ENCODE measurements at places on chromosomes 6 and 20.

- DNase-seq, result no peak
These were observed 48.0 kb downstream of the NFATC2 start for GRCh38 chr20:51494241-51495110.

DNA sequence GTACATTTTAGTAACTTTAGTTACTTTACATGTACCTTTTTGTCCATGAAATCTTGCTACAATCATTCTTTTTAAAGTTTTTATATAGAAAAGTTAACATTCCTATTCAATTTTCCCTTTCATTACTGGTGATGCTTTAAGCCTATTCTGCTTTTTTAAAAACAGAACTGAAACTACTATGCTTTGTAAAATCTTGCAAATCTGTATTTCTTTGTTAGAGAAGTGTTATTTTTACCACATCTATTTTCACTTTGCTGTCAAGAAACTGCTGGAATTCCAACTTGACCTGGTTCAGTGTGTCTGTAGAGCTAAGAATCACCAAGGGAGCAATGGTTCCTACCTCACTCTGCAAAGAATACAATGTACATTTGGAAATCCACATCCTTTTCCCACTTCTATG is 21.8 kb upstream of the SAMD5 start:
- DNase-seq, result no peak

- no peak for DNase-seq
These were observed 601.2 kb upstream of the ARID1B start for GRCh38 chr6:156175971-156176421.

DNA sequence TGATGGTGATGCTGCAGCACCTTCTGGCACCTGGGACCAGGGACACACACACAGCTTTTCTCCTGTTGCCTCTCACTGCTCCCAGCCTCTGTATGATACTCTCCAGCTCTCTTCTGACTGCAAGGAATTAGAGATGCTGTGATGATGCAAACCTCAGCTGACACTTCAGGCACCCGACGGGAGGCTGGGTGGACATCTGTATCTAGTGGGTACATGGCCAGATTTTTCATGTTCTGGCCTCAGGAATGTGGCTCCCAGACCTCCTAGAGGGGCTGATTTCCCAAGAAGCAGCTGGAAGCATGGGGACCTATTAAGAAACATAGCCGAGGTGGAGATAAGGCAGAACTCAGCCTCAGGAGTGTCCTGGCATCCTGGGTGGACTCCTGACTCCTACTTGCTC is 6.8 kb upstream of the EPB41L1 start:
- DNase-seq, result no peak

DNA sequence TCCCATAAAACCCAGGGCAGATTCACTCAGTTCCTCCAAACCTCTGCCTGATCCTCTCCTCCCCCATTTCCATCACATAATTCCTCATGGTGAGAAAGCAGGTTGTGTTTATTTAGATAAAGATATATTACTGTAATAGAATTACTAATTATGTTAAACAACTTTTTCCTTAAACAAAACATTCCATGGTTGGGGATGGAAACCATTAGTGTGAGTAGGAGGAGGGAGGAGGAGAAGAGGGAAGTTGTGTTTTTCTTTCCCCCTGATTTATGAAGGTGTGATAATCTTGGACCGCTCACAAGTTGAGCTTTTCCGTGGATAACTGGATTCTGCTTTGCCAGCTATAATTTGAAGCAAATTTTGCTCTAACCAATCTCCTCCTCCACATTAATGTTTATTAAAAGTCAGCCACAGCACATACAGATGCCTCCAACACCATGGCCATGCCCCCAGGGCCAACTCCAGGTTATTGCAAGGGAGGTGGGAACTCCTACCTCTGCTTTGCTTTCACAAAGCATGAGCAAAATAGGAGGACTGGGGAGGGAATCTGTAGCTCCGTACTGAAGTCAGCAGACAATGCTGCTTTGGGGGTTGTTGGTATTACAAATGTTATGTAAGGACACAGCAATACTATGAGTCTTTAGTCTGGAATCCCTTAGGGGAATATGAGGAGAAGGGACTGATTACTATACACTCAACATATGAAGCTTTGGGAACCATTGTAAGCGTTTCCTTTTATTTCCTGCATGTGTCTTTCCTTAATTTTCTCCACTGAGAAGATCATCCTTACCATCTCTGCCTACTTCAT is 542.0 kb downstream of the DHX35 start:
- no peak for DNase-seq

GRCh38 chr6:158321960-158322359 is 9.7 kb downstream of the TULP4 start:
- no peak for DNase-seq

DNA sequence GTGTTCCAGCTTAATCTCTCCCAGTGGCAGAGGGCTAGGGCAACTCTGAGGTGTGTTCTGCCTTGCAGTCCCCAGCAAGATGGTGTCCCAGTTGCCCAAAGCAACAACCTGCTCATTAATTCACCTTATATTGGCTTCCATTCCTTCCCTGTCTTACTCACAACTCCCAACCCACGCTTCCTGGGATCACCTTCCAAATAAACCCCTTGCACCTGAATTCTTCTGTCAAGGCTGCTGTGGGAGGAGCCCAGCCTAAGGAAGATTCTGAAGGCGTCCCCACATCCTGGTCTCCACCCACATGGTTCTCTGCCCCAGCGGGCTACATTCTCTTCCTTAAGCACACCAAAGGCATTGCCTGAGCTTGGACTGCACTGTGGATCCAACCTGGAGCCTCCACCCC is 116.6 kb upstream of the MAFB start:
- no peak for DNase-seq

DNA sequence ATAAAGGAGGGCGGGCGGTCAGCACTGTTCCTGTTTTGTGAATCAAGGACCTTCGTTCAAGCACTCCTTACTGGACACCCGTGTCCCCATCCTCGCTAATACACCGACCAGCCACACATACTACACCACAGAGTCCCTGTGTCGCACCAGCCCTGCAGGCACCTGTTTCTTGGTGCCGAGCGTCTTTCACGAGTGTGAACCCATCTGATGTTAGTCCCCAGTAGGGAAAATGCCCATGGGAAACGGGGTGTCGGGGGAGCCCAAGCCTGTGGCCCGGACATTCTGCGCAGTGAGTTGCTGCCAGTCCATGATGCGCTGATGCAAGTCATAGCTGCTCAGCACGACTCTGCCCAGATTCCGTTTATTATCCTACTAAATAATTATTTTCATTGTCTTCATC is 74.7 kb downstream of the TTLL2 start:
- no peak for DNase-seq

DNA sequence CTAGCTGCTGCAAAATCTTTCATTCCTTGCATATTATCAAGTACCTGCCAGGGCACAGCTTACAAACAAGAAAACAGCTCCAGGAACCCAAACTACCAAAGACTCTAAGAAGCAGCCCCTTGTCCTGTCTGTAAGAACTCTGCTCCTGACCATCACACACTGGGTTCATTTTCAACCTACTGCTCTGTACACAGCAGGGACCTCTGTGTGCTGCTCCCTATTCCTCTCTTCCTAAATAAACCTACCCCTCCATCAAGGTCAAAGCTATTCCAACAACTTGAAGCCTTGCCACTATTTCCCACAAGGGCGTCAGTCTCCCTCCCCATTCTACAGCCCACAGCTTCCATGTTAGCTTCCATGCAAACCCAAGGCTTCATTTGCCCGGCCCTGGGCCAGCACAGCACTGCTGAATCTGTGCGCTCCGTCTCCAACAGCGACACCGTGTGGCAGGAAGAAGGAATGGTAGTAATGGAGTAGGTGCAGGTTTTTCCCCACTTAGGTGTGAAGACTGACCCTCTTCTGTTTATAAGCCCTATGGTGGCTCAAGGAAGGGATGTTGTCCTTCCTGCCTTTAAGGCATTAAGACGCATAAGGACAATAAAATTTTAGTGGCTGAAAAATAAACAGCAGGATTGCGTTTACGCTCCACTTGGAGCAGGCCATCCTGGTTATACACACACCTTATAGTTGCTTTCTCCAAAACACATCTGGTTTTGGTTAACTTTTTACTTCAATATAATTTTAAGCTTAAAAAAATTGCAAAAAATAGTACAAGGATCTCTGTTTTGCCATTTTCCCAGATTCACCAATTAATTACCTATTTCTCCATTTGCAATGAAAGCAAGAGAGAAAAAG is 115.2 kb upstream of the NXT1 start:
- no peak for DNase-seq

GRCh38 chr6:3593161-3593560 is 136.3 kb upstream of the SLC22A23 start:
- DNase-seq, result no peak

DNA sequence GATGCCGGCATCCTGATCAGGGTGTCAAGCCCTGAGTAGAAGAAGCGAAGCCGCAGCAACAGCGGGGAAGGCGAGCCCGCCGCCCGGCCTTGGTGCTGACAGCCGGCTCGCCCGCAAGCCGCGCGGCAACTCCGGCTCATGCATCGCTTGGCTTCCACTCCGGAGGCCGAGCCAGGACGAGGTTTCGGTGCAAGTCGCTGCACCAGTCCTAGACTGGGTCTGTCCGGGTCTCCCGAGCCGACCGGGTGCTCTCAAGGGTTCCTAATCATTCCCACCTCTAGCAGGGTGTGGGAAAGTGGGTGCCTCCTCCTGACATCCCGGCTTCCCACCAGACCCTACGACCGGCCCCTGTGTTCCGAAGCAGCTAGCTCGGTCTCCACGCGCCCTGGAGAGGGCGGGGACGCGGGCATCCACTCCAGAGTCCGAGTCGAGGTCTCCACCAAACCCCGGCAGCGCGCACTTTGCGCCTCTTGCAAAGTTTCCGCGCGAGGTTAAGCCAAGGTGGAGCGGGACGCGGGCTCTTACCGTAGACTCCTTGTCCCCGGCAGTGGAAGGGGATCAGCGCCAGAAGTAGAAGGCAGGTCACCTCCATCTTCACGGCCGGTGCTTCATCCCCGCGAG is 1.4 kb downstream of the MDGA1 start:
- no peak for DNase-seq

GRCh38 chr6:107763946-107764345 is 60.2 kb downstream of the SCML4 start:
- no peak for DNase-seq

DNA sequence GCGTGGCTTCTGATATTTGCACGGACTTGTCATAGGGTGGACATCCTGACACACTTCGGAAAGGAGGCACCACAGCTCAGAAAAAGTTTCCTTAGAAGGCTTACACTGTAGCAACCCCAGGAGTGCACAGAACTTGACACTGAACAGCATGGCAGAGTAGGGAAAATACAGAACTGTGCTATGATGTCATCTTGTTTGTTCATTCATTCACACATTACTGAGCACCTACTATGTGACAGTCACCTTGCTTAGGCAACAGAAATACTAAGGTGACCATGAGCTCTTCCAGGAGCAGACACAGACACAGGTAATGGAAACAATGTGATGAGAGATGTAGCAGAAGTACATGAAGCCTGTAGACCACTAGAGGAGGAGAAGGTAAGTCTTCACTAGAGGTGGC is 2.5 kb upstream of the PIGT start:
- no peak for DNase-seq

- no peak for DNase-seq
These were observed 65.2 kb downstream of the TRAM2 start for GRCh38 chr6:52511572-52512151.

DNA sequence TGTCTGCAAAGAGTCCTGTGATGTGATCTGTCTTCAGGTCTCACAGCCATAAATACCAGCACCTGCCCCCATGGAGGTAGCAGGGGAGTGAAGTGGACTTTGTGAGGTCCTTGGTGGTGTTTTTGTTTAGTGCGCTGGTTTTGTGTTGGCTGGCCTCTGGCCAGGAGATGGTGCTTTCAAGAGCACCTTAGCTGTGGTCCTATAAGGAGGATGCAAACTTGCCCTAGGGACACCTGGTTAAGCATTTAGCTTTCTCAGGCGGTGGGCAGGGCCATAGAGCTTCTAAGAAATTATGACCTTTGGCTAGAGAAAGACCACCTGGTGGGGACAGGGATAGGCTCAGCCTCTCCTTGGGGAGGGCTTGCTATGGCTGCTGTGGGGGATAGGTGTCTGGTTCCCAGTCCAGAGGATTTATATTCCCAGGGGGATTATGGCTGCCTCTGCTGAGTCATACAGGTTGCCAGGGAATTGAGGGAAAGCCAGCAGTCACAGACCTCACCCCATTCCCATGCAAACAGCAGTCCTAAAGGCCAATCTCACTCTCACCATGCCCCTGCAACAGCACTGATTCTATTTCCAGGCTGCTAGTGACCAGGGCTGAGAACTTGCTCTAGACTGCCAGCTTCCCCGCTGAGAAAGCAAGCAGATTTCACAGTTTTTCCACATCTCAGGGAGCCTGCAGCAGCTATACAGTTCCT is 259.3 kb downstream of the TFAP2B start:
- no peak for DNase-seq

DNA sequence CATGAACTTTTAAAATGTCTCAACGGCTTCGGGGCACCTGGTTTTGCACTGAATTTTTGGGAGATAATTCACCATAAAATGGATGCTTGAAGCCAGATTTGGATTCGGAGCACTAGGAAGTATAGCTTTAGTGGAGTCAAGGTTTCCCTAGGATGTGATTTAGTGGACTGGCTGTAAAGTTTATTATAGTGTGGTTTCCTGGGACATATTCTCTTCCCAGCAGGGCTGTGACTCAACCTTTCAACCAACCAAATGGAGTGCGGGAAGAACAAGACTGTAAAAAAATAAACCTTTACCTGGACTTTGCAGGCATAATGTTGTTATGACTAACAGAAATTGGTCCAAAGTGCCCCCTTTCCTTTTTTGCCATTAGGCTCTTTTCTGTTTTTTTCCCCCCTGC is 327.4 kb upstream of the MAN1A1 start:
- no peak for DNase-seq

GRCh38 chr20:44070139-44070900 is 116.7 kb downstream of the JPH2 start:
- DNase-seq, result no peak

DNA sequence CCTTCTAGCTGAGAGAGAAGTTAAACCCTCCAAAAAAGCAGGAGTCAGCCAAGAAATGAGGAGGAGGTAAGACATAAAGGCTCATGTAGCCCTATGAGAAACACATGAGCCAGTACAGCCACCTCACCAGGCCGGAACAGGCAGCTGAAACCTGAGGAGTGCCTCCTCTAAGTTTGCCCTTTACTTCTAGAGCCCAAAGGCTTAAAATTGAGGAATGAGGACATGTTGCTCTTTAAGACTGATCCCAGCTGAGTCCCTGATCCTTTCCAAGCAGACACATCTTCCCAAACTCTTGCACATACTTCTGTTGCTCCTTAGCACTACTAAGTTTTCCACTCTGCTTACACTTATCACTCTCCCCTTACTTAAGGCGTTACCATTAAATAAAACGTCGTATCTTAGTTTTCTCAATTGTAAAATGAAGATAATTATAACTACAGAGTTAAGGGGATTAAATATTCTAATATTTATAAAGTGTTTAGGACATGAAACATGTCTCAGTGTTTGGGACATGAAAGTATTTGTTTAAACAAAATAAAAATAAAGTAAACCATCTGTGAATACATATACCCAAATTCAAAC is 124.0 kb downstream of the OGFRL1 start:
- DNase-seq, result no peak

GRCh38 chr20:6051505-6051904 is 2.4 kb downstream of the LRRN4 start:
- no peak for DNase-seq

GRCh38 chr20:32553618-32554017 is 31.5 kb downstream of the NOL4L start:
- DNase-seq, result no peak
